Right atrium auricular region (tissue), 2 donors: ENCODE measurements at places on chromosomes 2 and 18.

DNA sequence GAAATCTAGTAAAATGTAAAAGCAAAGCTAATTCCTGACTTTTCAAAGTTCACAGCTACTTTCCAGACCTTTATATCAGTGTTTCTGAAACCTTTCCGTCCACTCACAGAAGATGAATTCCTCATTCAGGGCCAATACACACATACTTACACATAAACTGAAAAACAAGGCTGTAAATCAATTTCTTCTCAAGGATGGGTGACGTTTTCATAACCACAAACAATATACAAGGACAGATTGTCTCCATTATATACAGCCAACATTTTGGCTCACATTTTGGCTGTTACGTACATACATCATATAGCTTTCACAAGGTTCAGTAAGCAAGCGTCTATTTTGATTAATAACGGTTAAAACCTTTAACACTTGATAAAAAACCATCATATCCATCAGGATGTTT lies 1.4 kb downstream of the RPRD1A start:
- DNase-seq = no peak

DNA sequence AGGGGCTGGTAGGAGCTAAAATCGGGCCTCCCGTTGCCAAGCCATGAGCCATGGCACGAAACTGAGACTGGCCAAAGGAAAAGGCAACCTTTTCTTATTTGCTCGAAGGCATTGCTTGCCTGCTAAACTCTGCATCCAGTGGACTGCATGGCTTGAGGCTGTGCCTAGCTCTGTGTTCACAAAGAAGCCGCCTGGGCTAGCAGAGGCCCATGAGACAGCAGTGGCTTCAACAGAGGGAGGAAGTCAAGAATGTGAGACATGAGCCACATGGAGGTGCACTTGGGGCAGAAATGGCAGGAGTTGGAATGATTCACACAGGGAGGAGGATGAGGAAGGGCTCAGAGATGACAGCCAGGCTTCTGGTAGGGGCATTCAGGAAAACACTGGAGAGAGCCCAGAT lies 33.5 kb downstream of the TPRKB start:
- no peak for DNase-seq

- DNase-seq = no peak
Measured at GRCh38 chr2:100104718-100105677, 37.4 kb downstream of the AFF3 start.

- DNase-seq = no peak
Measured at GRCh38 chr2:120110507-120110906, 97.6 kb downstream of the EPB41L5 start.

DNA sequence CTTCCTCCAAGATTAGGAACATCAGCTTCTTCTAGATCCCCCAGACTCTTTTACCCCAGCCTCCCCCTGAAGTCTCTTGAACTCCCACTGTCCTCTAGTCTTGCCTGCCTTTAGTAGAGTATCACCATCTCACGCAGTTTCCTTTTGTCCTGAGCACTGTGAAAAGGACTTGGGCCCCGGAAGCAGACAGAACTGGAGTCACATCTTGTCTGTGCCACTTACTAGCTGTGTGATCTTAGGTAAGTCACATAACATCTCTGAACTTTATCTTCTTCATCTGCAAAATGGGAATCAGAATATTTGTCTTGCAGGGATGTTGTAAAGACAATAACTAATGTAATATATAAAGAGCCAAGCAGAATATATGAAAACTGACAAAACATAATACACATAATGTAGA lies 8.4 kb upstream of the TRABD2A start:
- peak; percentile 44 for DNase-seq

GRCh38 chr2:178306352-178307073 lies 112.2 kb downstream of the OSBPL6 start:
- no peak for DNase-seq
